HS-27A (cell line): ENCODE measurements at places on chromosomes 5 and 9.

DNA sequence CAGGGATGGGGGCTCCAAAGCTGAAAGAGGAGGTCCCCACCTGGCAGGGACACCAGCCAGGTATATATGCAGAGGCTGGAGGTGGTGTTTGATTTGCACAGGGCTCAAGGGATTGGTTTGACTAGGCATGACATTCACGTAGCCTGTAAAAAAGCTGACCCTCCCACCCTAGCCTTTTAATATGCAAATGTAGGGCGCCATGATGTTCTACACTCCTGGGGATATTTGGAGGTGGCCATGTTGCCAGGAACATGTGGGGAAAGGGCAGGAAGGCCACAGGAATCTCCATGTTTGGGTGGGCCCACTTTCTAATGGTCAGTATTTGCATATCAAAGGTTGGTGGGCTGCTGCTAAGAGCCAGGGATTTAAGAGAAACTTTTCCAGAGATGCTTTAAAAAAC is 12.0 kb upstream of the THG1L start:
- no peak for DNase-seq

DNA sequence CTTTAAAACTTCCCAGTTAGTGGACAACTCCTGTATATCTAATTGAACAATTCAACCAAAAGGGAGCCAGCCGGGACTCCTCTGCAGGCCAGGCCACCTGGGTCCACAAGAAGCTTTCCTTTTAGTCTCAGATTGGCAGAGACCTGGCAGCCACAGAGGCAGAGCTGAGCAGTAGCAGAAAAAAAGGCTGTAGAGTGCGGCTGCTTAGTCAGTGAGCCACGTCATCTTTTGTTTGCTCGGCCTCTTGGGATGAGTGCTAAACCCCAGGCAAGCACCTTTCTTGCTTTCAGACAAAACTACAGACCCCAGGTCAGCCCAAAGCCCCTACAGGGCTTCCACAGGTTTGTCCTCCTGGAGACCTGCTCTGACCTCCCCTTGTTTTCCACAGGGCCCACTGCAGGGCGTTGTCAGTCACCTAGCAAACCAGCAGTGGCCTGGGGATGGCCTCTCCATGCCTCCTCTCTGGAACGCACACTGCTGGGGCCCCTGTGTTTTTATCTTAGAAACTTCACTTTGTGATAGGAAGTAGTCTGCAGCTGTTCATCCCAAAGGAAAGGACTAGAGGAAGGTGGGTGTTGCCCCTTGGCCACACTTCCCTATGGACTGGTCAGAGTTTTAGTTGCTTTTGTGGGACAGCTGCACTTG is 49.9 kb downstream of the SHB start:
- no peak for DNase-seq

GRCh38 chr9:121748727-121749423 is 97.4 kb downstream of the DAB2IP start:
- DNase-seq: no peak

- no peak for DNase-seq
These were observed 208.5 kb upstream of the TUT7 start for GRCh38 chr9:86562691-86563090.

GRCh38 chr5:171261361-171261760 is 47.7 kb upstream of the TLX3 start:
- DNase-seq: no peak

DNA sequence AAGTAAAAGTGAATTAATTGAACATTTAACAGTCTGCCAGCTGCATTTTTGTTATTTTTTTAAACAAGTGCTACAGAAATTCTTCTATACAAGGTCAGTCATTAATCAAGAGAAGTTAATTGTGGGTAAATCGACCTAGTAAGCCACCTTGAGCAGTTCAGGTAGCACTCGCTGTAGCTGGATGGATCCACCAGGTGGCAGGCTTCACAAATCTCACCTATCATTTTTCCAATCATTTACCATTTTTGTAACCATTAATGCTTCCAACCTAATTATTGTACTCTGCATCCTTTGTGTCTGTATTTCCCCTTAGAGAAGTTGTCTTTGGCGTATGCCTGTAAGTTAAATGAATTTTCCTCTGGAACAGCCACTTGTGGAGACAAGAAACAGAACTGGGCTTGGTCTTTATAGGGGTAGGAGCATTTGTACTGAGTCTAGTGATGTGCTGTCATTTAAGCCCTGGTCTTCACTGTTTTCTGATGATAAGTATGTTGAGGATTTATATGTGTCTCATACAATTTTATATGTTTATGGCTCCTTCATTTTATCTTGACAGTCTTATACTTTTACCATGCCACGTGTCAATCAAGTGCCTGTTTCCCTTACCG is 39.5 kb downstream of the CD180 start:
- DNase-seq: peak; percentile 8

GRCh38 chr5:86880785-86881492 is 263.2 kb downstream of the COX7C start:
- DNase-seq: peak; percentile 11
